ENCODE measurements at places on chromosomes 3 and 15.

GRCh38 chr3:72189339-72189738 is 404.4 kb upstream of the PROK2 start:
- no peak for DNase-seq

DNA sequence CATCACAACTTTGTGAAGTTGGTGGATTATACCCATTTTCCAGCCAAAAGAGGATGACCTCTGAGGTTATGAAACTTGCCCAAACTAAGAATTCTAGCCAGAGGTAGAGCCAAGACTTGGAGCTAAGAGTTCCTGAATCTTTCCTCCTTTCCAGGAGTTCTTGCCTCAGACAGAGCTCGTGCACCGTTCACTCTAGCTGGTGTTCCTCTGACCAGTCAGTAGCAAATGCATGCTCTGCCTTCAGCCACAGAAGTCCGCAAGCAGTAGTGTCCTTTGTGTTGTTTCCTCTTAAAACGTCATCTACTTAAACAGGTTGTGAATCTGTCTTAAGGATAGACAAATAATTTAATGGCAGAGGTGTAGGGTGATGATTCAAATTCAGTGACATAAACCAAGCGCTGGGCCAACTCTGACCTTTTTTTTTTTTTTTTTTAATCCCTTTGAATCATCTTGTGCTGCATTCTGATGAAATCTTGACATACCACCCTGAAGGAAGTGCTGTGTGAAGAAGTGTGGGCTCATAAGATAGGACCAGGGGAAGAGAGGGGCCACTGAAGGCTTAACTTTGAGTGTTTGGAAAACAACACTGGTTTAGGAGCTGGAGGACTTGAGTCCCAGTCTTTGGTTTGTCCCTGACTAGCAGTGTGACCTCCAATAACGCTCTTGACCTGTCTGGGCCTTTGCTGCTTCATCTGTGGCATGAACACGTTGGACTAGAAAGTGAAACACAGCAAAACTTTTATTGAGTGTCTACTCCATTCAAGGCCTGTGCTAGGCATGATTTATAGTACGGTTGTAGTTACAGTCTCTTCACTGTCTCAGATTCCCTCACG is 53.4 kb downstream of the ITPR1 start:
- no peak for DNase-seq

DNA sequence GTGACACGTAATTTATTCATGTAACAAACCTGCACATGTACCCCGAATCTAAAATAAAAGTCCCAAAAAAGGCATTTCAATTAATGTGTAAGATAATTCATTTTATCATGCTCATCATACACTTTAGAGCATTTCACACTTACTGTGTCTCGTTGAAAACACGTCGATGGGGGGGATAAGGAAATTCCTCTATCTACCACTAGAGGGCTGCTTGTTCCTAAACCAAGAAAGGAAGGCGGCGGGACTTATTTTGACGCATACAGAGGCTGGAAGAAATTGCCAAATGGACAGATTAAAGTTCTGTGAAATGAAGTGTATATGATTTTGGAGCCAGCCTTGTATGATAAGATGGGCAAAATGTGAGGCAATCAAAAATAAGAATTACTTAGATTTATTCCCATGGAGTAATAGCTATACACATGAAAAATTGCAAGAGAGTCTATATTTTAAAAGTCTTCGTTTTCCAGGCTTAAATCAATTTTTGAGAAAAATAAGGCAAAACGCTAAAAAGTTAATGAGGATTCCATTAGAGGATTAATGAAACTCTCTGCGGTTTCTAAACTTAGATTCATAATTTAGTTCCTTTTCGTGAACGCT is 346.8 kb downstream of the CNTN3 start:
- no peak for DNase-seq

GRCh38 chr3:172186607-172187006 is 147.2 kb downstream of the FNDC3B start:
- DNase-seq = no peak

DNA sequence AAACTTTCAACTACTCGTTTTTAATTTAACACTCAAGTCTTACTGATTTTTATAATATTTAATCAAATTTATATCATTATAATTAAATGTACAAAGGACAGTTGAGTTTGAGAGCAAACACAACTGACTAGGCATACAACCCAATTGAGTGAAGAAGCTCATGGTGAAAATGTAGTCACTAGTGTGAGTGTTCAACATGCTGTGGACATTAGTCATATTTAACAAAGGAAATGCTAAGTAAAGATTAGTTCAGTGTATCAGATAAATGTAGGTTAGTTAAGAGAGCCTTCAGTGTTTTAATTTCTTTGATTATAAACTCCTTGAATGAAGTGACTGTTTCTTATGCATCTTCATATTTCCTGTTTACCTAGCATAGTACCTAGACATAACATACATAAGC is 444.2 kb upstream of the GOLIM4 start:
- DNase-seq = no peak

- no peak for DNase-seq
Measured at GRCh38 chr3:70992131-70992530, 591.4 kb downstream of the FOXP1 start.

- no peak for DNase-seq
Measured at GRCh38 chr3:156356537-156357363, 198.2 kb downstream of the SSR3 start.

DNA sequence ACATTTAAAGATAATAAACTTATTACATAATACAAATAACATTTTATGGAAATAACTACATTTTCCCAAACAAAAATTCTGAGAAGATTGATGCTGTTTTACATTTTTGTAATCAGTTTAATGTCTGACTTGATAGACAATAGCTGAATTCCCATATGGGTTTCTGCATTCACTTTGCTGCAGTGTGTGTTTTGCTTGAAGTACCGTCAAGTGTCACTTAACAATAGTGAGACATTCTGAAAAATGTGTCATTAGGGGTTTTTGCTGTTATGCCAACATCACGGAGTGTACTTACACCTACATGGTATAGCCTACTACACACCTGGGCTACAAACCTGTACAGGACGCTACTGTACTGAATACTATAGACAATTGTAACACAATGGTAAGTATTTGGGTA is 57.5 kb downstream of the USF3 start:
- DNase-seq = no peak

- DNase-seq = no peak
Measured at GRCh38 chr3:116064646-116065045, 380.6 kb downstream of the LSAMP start.
